Naive B cell (primary cell): ENCODE measurements at places on chromosomes 2 and 18.

DNA sequence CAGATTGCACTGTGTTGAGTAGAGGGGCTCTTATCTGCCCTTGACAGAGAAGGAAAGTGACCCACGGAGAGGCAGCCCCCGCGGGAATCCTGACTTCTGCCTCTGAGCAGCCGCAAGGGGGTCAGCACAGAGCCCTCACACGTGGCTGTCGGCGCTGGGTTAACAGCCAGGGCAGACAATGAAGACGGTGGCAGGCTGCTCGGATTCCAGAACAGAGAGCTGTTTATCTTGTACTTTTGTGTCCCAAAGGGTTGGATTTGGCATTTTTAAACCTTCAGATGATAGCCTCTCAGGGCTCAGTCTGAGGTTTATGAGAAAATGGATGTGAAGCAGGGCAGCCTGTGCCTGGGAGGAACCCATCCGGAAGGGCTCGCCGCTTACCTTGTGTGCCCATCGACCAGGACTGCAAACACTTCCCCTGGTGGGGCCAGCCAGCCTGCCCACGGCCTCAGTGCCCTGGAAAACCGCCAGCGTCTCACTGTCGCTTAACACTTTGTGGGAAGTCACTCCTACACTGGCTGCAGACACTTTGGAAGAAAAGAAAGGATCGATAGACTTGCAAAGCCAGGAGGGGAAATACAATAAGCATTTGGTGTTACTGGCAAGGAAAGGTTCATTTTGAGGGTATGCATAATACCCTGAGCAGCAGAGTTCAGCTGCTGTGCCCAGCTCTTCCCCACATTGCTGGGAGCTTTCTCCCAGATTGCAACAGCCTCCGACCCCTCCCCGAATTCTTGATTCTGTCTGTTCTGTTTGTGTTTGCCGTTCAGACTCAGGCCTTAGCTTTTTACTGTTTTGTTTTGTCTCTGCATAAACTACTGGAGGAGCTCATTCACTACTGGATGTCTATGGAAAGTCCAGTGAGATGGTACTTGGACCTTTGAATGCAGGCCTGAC lies 325.3 kb upstream of the MYT1L start:
- no peak for DNase-seq

DNA sequence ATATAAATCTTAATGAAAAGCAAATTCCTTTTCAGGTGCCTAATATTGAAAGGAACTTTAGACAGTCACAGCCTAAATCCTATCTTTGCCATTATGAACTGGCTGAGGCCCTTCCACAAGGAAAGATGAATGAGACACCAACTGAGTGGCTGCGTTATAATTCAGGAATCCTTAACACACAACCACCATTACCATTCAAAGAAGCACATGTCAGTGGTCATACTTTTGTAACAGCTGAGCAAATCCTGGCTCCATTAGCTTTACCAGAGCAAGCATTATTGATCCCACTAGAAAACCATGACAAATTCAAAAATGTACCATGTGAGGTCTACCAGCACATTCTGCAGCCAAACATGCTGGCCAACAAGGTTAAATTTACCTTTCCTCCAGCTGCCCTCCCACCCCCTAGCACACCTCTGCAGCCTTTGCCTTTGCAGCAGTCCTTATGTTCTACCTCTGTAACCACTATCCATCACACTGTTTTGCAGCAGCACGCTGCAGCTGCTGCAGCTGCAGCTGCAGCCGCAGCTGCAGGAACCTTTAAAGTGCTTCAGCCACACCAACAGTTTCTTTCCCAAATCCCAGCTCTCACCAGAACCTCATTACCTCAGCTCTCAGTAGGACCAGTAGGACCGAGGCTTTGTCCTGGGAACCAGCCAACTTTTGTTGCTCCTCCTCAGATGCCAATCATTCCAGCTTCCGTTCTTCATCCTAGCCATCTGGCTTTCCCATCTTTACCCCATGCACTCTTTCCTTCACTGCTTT lies 340.1 kb downstream of the ZNF804A start:
- DNase-seq: no peak

- no peak for DNase-seq
Measured at GRCh38 chr2:236365258-236366048, 101.2 kb upstream of the ASB18 start.

DNA sequence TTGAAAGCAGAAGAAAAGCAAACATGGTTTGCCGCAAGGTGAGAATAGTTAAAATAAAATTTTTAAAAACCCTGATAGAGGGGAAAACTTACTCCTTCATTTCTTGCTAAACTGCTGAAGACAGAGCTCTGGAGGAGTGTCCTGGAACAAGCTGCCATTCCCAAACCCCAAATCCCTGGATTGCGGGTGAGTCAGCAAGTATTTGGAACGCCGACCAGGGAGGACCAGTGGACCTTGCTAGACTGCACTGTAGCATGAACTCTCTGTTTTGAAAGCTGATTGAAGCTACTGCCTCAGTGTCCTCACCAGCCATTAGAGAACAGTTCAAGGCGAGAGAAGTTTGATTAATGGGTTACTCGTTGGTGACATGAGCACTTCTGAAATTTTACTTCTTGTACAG lies 99.4 kb upstream of the RASGRP3 start:
- DNase-seq: no peak

- no peak for DNase-seq
Measured at GRCh38 chr2:128172191-128172590, 81.2 kb downstream of the UGGT1 start.

- DNase-seq: no peak
Measured at GRCh38 chr2:102111823-102112222, 30.7 kb upstream of the IL1R1 start.

DNA sequence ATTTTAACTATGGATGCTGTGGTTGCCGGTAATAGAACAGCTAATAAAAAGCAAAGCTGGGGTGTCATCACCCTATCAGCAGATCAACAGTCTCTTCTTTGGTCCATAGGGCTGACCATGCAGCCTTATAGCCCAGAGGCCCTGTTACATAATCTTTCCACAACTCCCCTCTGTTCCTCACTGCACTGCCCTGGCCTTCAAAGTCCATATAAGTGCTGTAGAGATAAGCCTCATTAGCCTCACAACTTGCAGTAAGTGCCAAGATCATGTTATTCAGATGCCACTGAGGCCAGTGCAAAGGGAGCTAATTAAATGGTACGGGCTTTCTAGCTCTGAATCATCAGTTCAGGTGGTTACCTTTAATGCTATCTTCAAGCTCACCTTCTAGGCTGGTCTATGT lies 89.7 kb upstream of the CXCR4 start:
- DNase-seq: no peak

GRCh38 chr2:71880846-71881610 lies 266.6 kb downstream of the CYP26B1 start:
- DNase-seq: no peak

GRCh38 chr18:80159713-80160636 lies 50.9 kb downstream of the ADNP2 start:
- peak; percentile 35 for DNase-seq

GRCh38 chr2:137938204-137938603 lies 26.1 kb upstream of the HNMT start:
- no peak for DNase-seq

- DNase-seq: no peak
Measured at GRCh38 chr2:132670496-132671150, 618 bp upstream of the LYPD1 start.

GRCh38 chr2:185859506-185859905 lies 120.9 kb downstream of the FSIP2 start:
- no peak for DNase-seq

- DNase-seq: no peak
Measured at GRCh38 chr2:238952261-238952919, 104.5 kb downstream of the TWIST2 start.

GRCh38 chr18:79583426-79583825 lies 96.2 kb upstream of the CTDP1 start:
- no peak for DNase-seq

- DNase-seq: no peak
Measured at GRCh38 chr2:174610243-174610995, 12.8 kb upstream of the WIPF1 start.

- no peak for DNase-seq
Measured at GRCh38 chr2:229815342-229815741, 101.0 kb upstream of the DNER start.

- no peak for DNase-seq
Measured at GRCh38 chr2:41000906-41001305, 549.0 kb upstream of the SLC8A1 start.

DNA sequence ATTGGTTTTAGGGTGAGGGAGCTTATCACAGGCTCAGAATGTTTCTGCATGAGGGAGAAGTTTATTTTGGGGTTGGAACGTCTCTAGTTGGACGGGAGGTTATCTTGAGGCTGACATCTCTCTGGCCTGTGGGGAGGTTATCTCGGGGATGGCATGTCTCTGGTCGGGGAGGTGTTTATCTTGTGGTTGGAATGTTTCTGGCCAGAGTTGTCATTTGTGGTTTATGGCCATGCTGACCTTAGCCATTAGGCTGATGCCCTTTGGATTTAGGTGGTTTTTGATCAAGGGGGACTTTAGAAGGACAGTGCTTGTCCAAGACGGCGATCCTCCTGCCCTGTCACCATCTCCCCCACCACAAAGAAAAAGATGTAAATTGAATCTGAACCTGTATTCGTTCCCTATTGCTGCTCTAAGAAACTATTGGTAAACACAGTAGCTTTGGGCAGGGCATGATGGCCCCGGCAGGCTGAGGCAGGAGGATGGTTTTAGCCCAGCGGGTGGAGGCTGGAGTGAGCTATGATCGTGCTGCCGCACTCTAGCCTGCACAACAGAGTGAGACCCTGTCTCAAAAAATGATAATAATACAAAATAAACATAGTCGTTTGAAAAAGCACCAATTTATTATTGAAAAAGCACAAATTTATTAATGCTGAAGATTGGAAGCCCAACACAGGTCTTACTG lies 17.8 kb upstream of the MPPE1 start:
- no peak for DNase-seq
